ENCODE measurements at places on chromosomes 13 and 19.

DNA sequence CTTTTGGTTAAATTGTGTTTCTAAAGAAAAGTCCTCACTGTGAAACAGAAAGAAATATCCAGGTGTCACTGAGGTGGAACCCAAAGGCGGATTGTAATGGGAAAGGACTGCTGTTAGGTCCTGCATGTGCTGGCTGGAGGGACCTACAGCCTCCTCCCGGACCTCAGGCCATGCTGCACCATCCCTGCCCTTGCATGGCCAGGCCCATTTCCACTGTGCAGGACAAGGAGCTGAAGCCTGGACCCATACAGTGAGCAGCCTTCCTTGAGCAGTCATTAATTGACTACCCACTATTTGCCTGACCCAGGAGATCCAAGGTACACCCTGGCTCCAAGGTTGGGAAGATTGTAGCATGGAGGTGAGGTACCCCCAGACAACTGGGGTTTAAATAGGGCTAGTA is 17.6 kb downstream of the VSTM2B start:
- DNase-seq, result no peak

GRCh38 chr13:112078879-112079531 is 12.1 kb downstream of the SOX1 start:
- no peak for DNase-seq

DNA sequence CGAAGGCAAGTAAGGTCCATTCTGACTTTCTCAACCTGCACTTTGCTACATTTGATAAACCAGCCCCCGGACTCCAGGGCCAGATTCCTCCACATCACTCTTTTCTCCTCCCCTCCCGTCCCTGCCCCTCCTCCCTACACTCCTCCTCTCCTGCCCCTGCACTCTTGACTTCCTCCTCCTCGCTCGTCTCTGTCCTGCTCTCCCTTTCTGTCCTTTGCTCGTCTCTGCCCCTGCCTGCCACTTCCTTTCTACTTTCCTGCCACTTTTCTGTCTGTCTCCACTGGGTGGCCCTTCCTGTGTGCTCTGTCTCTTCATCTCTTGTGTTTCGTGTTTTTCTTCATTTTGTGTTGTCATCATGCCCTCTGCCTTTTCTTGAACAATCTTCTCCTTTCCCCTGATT is 7.0 kb downstream of the U2AF2 start:
- DNase-seq, result no peak

GRCh38 chr13:35593651-35594050 is 117.2 kb upstream of the MAB21L1 start:
- no peak for DNase-seq

GRCh38 chr19:55986487-55986886 is at the start of gene NLRP5:
NLRP5 (plus strand) TSS chr19:55986775.
- DNase-seq, result no peak

DNA sequence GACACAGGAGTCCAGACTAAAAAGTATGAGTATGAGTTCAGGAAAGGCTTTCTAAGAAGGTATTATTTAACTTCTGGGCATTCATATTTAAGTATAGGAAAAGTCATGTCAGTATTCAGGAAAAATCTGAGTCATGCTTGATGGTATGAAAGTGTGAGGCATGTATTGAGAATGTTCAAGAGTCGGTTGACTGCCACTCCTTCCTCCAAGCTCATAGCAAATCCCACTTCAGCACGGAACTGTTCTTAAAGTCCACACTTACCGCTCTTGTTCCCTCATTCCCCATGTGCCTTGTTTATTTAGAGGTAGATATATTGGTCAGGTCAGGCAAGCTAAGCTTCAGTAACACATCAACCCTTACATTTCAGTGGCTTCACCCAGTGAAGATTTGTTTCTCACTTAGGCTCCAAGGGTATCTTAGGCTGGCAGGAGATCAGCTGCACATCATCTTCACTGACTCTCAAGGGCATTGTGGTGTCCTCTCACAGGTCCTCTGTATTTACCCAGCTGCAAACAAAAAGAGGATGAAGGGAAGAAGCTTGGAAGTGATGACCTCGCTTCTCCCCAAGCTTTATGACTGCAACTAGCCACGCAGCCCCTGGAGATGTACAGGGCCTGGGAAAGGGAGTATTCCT is 1189.2 kb downstream of the EFNB2 start:
- DNase-seq, result no peak

GRCh38 chr19:35845215-35846037 is 6.9 kb downstream of the NPHS1 start:
- peak; percentile 13 for DNase-seq

GRCh38 chr13:110652231-110652730 is 36.9 kb downstream of the NAXD start:
- no peak for DNase-seq

GRCh38 chr13:27450921-27451471 is 632 bp upstream of the MTIF3 start:
- DNase-seq, result peak; percentile 47

DNA sequence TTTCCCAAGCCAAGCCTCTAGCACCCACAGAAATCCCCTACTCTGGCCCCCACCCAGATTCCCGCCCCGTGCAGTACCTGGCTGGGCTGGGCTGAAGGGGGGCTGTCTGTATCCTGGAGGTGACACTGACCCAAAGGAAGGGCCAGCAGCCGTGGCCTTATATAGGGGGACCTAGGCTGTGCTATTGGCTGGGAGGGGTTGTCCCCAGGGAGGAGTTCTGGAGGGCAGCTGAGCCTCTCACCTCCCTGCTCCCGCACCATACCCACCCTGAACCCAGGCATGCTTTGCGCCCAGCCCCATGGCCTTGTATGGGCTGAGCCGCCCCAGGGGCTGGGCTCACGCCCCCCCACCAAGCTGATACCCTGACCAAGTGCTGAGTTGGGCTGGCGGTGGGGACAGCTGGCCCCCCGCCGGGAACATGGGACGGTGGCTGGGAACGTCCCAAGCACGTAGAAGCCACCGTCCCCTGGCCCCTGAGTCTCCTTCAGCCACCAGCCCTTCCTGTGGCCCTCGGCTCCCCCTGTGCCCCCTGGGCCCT is at the start of gene CKM:
Gene CKM, minus strand, starts transcription at position 132 of the 538 bp plus-strand sequence. CDS start 3,162 bp downstream, outside the sequence.
- no peak for DNase-seq

GRCh38 chr13:36105726-36106125 is 25.5 kb downstream of the DCLK1 start:
- DNase-seq, result no peak

DNA sequence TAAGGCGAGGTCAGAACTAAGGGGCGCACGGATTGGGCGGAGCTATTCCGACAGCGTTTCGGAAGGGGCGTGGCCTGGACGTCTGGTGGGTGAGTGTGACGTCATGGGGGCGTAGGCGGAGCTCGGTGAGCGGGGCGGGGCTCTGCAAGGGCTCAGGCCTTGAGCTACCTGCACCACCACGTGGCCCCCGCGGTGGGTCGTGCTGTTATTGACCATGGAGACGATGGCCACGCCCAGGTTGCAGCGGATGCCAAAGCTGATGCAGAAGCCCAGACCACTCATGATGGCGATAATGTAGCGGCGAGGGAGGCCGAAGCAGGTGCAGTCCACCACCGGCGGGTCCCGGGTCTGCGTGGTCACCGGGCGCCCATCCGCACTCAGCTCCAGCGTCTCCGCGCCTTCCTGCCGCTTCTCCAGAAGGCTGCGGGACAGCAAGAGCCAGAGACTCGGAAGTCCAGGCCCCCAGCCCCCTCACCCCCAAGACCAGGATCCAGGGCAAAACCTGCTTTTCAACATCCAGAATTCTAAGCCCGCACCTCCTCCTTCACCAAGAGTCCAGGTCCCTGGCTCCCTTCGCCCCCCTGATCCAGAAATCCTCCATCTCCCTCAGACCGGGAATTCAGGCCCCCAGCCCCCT is 4.8 kb downstream of the SLC17A7 start:
- DNase-seq, result peak; percentile 39

- DNase-seq, result no peak
Measured at GRCh38 chr13:110407021-110407420, 99.9 kb downstream of the COL4A2 start.

DNA sequence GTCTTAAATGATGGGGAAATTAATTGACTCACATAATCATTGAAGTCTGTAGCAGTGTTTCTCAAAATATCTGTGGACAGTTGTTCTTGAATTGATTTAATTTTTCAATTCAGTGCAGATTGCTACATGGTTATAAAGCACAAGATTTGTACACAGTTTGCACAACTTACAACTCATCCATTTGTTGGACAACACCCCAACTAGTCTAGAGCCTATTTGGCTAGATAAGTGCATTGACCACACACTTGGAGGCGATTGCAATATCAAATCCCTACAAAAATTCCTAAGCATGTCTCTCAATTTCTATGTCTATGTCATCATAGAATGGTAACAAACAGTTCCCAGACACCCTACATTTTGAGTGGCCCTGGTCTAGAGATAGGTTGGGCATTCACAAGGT is 48.0 kb upstream of the IPO5 start:
- DNase-seq, result no peak

DNA sequence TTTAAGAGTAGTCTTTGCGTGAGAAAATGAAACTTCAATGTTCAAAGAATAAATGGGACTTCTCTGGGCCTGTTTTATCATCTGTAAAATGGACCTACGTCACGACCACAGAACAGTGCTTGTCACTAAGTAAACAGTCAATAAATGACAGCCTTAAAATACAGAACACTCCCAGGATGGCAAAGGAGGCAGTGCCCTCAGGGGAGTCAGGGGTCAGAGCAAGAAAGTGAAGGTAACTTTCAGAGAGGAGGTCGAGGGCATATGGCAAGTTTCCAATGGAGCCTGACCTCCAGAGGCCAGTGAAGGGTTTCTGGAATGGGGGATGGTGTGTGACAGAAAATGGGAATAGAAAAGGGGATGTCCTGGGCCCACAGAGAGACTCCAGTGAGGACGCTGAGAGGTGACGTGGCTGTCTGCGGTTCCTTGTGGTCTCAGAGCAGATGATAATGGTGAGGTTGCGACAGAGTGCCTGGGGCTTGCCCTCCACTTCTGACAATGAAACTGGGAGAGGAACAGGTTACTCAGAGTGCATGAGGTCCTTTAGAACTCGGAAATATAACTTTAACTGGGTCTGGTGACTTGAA is 91.8 kb downstream of the UBL3 start:
- no peak for DNase-seq

DNA sequence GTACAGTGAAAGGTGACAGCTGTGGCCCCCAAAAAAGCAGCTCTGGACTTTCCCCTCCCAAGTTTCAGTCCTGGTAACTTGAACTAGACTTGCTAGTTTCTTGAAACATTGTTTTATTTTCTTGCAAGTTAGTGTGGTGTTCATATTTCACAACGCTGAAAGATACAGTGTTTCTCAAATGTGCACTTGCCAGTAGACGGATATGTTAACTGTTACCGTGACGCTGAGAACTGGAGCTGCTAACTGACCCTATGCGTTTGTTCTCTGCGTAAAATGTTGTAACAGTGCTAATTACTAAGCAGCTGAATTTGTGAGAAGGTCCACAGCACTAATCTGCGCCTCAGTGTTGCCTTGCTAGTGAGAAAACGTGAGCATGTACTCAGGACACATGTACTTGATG is 79.6 kb downstream of the GGACT start:
- DNase-seq, result no peak

DNA sequence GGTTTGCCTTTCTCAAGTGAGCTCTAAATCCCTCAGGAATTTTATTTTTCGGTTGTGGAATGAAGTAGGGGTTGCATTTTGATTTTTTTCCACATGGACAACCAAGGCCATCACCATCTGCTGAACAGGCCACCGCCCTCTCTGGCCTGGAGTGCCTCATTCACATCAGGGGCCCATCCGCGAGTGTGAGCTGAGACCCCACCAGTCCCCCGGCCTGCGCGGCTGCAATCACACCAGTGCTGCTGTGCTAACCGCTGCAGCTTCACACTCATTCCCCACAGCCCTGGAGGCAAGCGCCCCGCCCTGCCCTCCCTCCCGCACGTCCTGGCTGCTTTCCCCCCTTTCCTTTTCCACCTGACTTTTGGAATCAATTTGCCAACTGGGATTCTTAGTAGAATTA is 35.7 kb upstream of the ARHGEF7 start:
- DNase-seq, result no peak

- DNase-seq, result peak; percentile 66
Measured at GRCh38 chr13:32019612-32020233, 11.9 kb upstream of the FRY start.

DNA sequence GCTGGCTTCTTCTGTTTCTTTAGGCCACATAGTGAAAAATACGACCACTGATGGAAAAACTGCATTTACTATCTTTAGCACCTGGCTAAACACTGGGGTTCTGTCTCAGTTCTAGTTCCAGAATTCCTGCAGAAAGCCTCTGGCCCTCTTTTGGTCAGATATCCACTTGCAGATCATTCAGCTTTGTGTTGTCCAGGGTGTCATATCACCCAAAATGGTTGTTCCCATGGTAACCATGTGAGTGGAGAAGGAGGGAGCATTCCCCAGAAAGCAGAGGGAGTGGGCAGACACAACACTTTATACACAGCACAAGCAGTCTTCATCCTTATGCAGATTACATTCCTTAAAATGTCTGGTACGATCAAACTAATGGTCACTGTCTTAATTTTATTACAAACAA is 73.5 kb downstream of the CAB39L start:
- DNase-seq, result no peak

- no peak for DNase-seq
Measured at GRCh38 chr19:6464070-6464873, at the start of gene CRB3. CRB3 (plus strand) TSS chr19:6464271; CDS start chr19:6464702, 431 bp downstream.

DNA sequence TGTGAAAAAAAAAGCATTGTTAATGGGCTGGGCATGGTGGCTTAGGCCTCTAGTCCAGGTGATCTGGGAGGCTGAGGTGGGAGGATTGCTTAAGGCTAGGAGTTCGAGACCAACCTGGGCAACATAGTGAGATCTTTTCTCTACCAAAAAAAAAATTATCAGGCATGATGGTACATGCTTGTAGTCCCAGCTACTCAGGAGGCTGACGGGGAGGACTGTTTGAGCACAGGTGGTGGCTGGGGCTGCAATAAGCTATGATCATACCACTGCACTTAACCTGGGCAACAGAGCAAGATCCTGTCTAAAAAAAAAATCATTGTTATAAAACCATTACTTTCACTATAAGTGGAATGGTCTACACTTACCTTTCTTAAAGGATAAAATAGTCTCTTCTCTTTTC is 30.4 kb downstream of the GPC6 start:
- DNase-seq, result no peak

DNA sequence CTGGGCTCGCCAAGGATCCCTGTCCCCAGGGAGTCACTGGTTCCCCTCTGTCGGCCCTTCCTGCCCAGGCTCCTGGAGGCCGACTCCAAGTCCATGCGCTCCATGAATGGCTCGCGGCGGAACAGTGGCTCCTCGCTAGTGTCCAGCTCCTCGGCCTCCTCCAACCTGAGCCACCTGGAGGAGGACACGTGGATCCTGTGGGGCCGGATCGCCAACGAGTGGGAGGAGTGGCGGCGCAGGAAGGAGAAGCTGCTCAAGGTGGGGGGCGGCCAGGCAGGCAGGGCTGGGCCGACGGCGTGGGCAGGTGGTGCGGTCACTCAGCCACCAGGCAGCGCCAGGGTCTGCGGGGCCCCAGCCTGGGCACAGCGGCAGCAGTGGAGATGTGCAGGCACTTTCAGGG is 17.6 kb downstream of the EVI5L start:
- no peak for DNase-seq

- DNase-seq, result no peak
Measured at GRCh38 chr13:73365681-73366080, 306.9 kb downstream of the KLF5 start.

DNA sequence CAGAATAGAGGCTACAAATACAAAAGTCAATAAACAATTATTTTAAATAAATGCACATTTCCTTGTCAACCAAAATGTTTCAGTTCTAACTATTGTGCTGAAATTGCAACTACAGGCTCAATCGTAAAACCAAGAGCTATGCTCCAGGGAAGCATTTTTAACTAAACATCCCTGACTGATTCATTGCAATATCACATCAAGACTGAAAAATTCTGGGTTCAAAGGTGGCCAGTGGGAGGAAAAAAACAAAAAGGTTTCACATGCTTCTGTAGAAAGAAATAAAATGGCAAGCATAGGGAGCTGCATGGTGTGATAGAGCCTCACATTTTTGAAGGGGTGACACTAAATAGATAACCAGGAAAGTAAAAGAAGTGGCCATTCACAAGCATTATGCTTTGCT is 862.8 kb downstream of the PCDH9 start:
- no peak for DNase-seq

Data from HAP-1 (cell line).